ENCODE measurements at places on chromosomes 4 and X.

DNA sequence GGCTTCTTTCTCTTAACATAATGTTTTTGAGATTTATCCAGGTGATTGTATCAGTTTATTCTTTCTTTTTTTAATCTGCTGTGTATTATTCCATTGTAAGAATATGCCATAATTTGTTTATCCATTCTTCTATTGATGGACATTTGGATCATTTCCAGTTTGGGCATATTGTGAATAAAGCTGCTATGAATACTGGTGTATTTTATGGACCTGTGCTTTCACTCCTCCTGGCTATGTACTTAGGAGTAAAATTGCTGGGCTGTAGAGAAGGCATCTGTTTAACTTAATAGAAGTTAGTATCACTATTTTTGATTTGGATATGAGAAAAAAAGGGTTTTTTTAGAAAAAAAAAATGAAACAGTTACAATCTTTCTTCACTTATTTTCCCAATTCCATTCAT, 50.0 kb upstream of the FAM9C start:
- no peak for DNase-seq

- no peak for DNase-seq
These were observed 83.7 kb downstream of the ZNF330 start for GRCh38 chr4:141304346-141304745.

GRCh38 chr4:186557061-186557460, 1.7 kb upstream of the MTNR1A start:
- no peak for DNase-seq

GRCh38 chr4:69440308-69440707, 55.4 kb downstream of the UGT2B4 start:
- DNase-seq, result no peak

- DNase-seq, result no peak
These were observed 29.1 kb downstream of the UGDH start for GRCh38 chr4:39497909-39498726.

DNA sequence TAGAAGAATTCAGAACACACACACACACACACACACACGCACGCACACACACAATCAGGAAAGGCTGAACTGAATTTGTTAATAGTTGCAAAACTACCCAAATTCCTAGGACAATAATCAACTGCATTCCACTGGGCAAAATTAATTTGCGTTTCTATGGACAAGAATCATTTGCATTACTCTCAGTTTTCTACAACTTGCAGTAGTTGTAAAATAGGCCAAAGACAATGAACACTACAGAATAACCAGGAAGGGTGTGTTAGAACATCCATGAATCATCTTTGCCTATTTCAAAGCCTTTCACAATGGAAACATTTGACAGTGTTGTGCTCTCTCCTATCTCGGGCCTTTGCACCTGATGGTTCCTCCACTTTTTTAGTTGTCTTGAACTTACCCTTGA, 77.1 kb upstream of the IGFBP7 start:
- DNase-seq, result no peak

All from SW480 (cell line).